ENCODE measurements at places on chromosomes 5 and 9. TPM values are rescaled to one million over a fixed set of nuclear protein-coding genes. Genes with fewer than 3 reads are reported as not detected.

GRCh38 chr5:85337435-85337834 is 952.8 kb upstream of the EDIL3 start:
- DNase-seq = no peak

- no peak for DNase-seq
Observed at GRCh38 chr5:10985721-10986110, 224.7 kb upstream of the DAP start.

- DNase-seq = no peak
Observed at GRCh38 chr9:6024035-6024554, 8.7 kb upstream of the RANBP6 start.

DNA sequence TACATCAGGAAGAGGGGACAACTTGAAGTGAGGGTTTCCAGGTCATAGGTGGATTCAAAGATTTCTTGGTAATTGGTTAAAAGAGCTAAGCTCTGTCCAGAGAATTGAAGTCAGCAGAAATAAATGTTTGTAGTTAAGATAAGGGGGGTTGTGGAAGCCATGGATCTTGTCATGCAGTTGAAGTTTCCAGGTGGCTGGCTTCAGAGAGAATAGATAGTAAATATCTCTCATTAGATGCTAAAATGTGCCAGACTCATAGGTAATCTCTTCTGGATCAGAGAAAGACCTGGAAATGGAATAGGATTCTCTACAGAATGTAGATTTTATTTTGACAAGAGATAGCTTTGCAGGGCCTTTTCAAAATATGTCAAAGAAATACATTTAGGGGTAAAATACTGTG is 491.7 kb downstream of the PRR16 start:
- no peak for DNase-seq

The INSL4 gene
- polyA plus RNA-seq = 0.05 TPM

DNA sequence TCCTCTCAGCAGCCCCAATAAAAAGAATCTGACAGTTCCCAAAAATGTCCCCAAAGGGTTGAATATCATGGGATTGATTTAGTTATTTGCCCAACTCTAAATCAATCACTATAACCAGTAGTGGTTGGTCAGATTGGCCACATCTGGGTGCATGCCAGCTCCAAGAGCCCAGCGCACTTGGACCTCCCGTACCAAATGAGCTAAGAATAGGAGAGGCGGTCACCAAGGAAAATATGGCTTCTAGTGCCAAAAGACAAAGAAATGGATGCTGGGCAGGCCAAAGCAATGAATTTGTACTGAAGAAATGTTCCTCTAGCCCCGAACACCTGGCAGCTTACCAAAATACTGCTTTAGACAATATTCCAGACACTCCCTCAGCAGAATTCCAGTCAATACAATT is 80.3 kb downstream of the RCL1 start:
- no peak for DNase-seq

DNA sequence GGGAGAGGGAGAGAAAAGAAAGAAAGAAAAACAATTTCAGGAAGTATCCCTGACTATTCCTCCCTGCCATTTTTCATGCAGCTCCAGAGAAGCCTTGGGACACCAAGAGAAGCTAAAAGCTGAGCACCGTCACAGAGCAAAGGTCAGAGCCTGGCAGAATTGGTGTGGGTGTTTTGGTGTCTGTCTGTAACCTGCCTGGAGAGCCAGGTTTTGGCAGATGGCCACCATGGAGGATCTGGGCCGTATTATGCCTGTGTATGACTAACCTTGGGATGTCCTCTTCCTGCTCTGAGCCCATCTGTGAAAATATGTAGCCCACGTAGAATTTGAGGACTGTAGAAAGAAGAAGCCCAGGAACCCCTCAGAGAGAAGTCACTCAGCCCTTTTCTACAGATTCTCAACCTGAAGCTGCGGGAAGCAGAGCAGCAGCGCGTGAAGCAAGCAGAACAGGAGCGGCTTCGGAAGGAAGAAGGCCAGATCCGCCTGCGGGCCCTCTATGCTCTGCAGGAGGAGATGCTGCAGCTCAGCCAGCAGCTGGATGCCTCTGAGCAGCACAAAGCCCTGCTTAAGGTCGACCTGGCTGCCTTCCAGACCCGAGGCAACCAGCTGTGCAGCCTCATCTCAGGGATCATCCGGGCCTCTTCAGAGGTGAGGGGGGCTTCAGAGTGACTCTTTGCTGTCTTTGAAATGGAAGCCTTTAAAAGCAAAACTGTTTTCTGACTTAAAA is 18.8 kb downstream of the GLE1 start:
- DNase-seq = peak; percentile 67

The GADD45G gene
- not detected for polyA plus RNA-seq

GRCh38 chr5:91133183-91133582 is 249.9 kb downstream of the ARRDC3 start:
- DNase-seq = no peak

The DMRT3 gene
- polyA plus RNA-seq = not detected

DNA sequence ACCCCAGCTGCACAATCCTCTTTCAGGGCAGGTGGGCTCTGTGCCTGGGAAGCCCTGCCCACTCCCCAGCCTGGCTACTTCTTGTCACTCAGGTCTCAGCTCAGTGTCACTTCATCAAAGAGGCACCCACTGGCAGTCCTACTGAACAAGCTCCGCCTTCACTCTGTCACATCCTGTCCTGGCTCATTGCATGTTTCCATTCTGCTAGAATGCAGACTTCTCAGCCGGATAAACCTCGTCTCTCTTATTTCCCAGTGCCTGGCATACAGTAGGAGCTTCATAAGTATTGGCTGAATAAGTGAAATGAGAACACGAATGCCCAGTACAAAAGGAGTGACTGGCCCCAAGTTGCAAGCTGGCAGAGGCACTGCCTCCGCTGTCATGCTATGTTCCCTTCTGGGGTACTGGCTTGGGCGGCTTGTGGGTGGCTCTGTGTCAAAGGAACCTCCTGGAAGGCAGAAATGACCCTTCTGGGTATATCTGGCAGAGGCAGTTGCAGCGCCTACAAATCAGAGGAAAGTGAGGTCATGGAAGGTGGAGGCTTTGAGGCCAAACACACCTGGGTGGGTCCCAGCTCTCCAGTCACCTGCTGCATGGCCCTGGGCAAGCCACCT is 98.3 kb upstream of the PHYKPL start:
- DNase-seq = no peak

The TMEM174 gene
- not detected for polyA plus RNA-seq

GRCh38 chr5:74507370-74508005 is 133.0 kb downstream of the ENC1 start:
- no peak for DNase-seq

The PCDHA12 gene
- polyA plus RNA-seq = not detected

GRCh38 chr5:96203761-96204160 is 229.3 kb downstream of the PCSK1 start:
- no peak for DNase-seq

- no peak for DNase-seq
Observed at GRCh38 chr9:137019891-137020683, 8.0 kb downstream of the ABCA2 start.

DNA sequence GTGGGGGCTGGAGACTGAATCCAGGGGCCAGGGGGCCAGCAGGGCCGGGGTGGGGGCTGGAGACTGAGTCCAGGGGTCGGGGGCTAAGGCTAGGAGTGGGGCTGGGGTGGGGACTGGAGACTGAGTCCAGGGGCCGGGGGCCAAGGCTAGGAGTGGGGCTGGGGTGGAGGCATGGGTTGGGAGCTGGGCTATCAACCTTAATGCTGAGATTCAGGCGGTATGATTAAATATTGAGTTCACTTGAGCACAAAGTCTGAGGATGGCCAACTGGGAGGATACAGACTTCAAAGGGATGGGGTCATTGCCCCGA is 17.0 kb upstream of the LRRC14B start:
- no peak for DNase-seq
